Sciatic nerve (tissue), 2 donors: ENCODE measurements at places on chromosomes 12 and 14. TPM values are rescaled to one million over a fixed set of nuclear protein-coding genes. Genes with fewer than 3 reads are reported as not detected.

DNA sequence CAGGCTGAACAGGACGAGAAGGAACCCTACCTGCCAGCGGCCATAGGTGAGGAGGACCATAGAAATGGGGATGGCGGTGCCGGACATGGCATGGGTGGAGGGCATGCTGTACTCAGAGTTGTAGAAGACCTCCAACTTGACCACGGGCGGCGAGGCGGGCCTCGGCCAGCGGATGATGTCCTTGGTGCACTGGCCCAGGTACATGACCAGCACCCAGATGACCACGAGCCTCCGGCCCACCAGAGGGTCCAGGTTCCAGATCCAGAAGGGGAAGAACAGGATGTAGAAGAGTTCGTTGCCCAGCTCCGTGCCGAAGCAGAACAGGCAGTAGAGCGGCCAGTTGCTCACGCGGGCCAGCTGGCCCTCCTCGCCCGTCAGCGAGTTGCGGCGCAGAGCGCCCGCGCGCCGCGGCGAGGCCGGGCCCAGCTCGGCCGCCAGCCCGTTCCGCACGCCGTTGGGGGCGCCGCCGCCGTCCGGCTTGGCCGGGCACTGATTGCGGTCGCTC, 582 bp downstream of the SGPP1 start:
- DNase-seq = peak; percentile 67

GRCh38 chr12:120460157-120460556, 9.4 kb downstream of the SRSF9 start:
- DNase-seq = no peak

DNA sequence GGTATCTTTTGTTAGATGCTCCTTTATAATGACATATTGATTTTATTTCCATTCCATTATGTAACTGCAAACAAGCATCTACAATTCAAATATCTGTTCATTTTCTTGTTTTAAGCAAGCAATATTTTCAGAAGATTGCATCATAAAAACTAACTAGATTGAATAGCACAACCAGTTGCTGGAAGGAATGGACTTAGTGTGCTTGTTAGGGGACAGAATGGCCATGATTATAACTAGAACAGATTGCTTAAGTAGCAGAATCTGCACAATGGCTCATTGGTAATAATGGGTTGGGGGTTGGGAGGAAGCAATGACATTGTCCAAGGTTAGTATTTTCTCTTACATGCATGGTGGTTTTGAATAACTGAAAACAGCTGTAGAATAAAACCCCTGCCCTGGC, 939.5 kb downstream of the SLC16A7 start:
- DNase-seq = no peak

DNA sequence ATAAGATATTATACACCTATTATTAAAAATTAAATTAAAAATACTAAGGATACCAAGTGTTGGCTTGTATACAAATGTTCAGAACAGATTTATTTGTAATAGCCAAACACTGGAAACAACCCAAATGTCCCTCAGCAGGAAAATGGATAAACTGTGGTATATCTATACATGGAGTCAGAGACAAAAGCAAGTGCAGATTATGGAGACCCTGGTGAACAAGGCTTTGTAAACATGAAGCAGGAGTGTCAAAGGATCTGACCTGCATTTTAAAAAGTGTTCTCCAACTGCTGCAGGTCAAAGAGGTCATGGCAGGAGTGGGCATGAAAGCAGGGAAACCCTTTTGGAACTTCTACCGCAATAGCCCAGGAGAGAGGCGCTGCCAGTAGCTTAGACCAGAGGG, 181.6 kb downstream of the STXBP6 start:
- DNase-seq = no peak

DNA sequence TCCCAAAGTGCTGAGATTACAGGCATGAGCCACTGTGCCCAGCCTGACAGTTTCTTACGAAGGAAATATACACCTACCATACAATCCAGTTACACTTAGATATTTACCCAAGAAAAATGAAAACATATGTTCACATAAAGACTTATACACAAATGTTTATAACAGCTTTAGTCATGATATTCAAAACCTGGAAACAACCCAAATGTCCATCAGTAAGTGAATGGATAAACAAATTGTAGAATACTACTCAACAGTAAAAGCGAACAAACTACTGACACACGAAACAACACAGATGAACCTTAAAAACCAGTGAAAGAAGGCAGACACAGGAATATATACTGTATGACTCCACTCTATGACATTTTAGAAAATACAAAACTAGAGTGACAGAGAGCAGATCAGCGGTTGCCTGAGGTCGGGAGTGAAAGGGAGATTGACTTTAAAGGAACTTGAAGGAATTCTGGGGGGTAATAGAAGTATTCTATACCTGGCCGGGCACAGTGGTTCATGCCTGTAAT, 83.6 kb downstream of the SPRING1 start:
- no peak for DNase-seq

DNA sequence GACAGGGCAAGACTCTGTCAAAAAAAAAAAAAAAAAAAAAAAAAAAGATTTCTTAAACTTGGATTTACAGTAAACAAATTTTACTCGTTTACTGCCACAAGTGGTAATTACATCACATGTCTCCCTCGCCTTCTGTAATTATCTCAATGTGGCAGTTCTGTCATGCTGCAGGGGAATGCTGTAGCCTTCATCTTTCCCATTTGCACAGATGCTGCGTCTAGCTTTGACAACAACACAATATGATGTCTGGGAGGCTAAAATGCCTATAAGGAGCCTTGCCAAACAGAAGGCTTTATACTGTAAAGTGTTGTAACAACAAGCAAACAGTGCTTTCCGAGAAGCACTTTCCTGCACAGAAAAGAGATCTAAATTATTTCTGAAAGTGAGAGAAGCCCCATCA, 48.7 kb downstream of the ESR2 start:
- no peak for DNase-seq

The PAH gene
- not detected for total RNA-seq

GRCh38 chr12:60100852-60101251, 505.0 kb downstream of the SLC16A7 start:
- DNase-seq = no peak

The SIX6 gene
- total RNA-seq = not detected
